ENCODE measurements at places on chromosomes 2 and 18.
A peak's percentile ranks its signal among the peaks of the same experiment; 100 is the strongest.

DNA sequence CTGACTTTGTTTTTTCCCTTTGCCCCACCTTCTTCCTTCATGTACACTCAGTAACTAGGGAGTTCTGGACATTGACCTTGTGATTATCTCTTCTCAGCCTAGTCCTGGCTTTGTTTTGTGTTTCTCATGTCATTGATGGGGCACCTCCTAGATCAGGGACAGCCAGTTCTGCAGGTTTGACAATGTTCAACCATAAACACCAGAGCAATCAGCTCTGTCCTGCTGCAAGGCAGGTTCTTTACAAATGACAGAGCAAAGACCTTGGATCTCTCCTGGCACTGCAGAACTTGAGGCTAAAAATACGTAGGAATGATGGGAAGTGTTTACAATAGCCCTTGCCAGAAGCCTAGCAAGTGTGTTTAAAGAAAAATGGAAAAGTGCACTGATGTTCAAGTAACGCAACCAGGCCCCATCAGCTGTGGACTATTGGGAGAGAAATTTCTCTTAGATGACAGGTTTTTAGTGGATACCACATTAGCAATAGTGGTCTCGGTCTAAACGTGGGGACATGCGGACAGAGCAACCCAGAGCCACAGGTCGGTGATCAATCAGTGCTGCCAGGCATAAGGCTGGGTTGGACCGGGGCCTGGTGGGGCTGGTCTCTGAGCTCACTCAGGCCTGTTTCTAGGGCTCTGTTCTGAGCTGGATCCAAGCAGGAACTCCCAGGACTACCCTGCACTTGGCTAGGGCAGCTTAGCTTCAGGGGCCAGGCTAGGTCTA, 76.8 kb downstream of the SOWAHC start:
- H3K27me3 ChIP-seq = no peaks in the 10 kb centered on the region
- H3K4me3 ChIP-seq = no peak overlapping the region
- no peaks in the 10 kb centered on the region for H3K4me1 ChIP-seq
- DNase-seq = no peak
- H3K27ac ChIP-seq = no peak overlapping the region
- H3K36me3 ChIP-seq = no peaks in the 10 kb centered on the region

DNA sequence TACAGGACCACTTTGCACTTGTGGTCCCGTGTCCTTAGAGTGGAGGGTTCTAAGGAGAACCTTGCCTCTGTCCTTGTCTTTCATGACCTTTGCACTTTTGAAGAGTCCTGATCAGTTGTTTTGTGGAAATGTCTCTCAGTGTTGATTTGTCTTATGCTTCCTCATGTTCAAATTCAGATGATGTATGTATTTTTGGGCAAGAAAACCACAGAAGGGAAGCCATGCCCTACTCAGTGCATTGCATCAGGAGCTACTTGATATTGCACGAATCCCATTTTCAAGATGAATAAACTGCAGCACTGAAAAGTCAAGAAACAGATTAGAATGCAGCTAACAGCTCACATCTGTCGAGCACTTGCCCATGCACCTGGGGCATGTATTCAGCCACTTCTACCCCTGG, 152.2 kb downstream of the INHBB start:
- H3K36me3 ChIP-seq = no peaks in the 10 kb centered on the region
- no peak overlapping the region for H3K4me3 ChIP-seq
- no peak overlapping the region for H3K27ac ChIP-seq
- H3K4me1 ChIP-seq = no peaks in the 10 kb centered on the region

DNA sequence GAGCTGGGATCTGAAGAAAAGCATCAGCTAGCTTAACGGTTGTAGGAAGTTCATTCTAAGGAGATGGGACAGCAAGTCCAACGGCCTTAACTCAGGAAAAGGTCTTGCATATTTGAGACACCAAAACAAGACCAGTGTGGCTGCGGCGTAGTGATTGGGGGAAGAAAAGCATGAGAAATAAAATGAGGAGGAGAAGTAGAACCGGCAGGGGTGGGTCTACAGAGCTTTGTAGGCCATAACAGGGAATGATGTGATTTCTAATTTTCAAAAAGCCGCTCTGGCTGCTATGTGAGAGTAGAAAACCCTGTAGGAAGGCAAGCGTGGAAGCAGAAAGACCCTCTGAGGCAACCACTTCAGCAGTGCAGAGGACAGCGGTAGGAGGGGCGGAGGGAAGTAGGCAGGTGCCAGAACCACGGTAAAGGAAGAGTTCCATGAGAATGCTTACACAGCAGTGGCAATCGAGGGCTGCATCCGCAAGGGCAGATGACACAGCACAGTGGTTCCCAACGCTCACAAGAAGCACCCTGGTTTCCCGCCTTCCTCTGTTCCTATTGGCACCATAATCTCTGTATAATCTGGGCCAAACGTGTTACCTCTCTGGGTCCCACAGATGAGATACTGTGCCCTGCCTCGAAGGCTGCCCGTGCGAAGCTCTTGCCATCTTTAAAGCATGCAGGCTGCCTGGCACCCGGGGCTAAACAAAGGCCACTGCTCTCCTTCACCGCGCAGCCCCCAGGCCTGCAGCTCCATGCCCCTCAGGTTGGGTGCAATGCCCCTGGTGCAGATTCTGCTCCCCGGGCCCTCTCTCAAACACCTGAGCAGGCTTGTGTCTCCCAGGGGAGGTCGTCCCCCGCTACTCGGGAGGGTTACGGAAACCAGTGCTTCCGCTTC, 795 bp downstream of the ANKRD39 start:
- H3K27me3 ChIP-seq = no peaks in the 10 kb centered on the region
- peaks cover 43% of the 10 kb centered on the region for H3K4me1 ChIP-seq
- H3K27ac ChIP-seq = peak overlapping the region; percentile 88
- peak; percentile 56 for DNase-seq
- peak overlapping the region; percentile 84 for H3K4me3 ChIP-seq
- H3K36me3 ChIP-seq = peaks cover 37% of the 10 kb centered on the region

DNA sequence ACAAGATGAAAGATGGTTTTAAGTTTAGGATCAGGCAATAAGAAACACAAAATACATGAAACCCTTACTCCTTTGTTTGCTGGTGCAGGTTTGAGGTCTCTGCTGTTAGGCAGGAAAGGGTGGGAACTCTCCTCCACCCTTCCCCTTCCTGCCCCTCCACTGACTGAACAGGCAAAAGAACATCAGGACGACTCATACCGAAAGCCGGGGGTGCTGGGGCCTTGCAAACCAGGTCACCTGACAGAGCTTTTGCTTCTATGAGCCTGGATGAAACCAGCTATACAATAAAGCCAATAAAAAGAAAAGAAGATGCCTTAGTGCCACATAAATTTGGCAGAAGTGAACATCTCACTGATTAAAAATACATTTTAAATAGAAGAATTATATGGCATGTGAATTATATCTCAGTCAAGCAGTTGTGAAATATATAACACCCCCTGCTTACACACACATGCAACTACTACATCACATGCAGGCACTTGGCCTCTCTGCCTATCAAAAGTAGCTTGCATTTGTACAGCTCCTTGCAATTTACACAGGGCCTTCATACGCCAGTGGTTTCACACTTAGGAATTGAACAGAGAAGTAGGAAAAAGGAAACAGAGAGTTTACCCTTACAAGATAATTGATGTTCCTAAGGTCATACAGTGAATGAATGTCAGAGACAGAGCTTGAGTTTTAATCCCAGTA, 215.1 kb upstream of the TRIB2 start:
- DNase-seq = peak; percentile 92
- H3K27me3 ChIP-seq = no peaks in the 10 kb centered on the region
- peak overlapping the region; percentile 93 for H3K27ac ChIP-seq
- peaks cover 66% of the 10 kb centered on the region for H3K36me3 ChIP-seq
- H3K4me1 ChIP-seq = peaks cover 96% of the 10 kb centered on the region
- peak overlapping the region; percentile 55 for H3K4me3 ChIP-seq

All from activated CD4-positive, alpha-beta T cell treated with anti-CD3 and anti-CD28 coated beads, Interleukin-2, amount 10 ng/mL, durations not matched to agents 7 days and 5 days (primary cell).